ENCODE measurements at places on chromosomes 4 and X.

DNA sequence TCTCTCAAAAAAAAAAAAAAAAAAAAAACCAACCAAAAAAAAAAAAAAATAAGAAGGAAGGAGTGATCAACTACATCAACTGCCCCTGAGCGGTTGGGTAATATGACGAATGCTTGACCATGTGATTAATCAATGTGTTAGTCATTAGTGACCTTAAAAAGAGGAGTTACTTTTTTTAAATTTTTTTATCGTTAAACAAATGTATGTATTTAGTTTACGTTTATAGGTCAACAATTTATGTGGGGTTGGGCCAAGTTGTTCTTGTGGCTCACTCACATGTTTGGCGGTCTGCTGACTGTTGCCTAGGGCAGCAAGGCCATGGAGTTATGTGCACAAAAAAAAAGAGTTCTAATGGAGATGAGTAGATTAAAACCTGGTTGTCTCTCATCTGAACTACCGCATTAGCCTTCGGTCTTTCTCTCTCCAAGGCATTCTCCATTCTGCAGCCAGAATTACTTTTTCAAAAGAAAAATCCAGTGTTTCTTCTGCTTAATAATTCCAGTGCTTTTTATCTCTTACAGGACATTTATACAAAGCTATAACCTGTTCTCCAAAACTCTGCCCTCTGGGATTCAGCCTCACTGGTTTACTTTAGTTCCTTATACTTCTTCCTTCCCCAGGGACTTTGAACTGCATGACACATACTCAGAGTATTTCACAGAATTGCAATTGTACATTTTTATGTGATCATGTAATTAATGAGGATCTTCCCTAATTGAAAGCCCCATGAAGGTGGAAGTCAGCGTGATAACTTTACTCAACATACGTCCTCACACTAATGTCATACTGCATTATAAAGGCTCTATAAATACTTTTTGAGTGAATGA, 505.5 kb downstream of the ANKRD50 start:
- no peak for DNase-seq

GRCh38 chrX:101619364-101619763, 1.6 kb upstream of the ARMCX6 start:
- no peak for DNase-seq

GRCh38 chr4:127849505-127850234, 31.0 kb upstream of the PLK4 start:
- no peak for DNase-seq

GRCh38 chrX:11381464-11381863, 88.3 kb downstream of the AMELX start:
- DNase-seq, result no peak

- DNase-seq, result no peak
These were observed 114.2 kb downstream of the CDS1 start for GRCh38 chr4:84697159-84697558.

DNA sequence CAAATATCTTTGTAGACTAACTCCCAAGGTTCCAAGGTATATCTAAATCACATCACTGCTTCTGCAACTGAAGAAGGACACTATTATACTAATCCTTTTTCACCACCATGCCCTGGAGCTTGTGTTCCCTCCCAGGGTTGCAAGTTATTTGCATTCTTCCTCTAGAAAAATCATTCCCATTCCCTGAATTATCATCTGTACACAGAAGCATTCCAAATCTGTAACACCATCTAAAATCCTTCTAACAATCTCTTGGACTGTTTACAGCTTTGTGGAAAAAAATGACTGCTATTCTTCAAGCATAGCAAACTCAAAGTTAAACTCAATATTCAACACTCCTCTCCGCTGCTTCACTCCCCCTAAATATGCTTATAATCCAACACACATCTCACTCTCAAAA, 1570.8 kb upstream of the ADGRL3 start:
- no peak for DNase-seq

DNA sequence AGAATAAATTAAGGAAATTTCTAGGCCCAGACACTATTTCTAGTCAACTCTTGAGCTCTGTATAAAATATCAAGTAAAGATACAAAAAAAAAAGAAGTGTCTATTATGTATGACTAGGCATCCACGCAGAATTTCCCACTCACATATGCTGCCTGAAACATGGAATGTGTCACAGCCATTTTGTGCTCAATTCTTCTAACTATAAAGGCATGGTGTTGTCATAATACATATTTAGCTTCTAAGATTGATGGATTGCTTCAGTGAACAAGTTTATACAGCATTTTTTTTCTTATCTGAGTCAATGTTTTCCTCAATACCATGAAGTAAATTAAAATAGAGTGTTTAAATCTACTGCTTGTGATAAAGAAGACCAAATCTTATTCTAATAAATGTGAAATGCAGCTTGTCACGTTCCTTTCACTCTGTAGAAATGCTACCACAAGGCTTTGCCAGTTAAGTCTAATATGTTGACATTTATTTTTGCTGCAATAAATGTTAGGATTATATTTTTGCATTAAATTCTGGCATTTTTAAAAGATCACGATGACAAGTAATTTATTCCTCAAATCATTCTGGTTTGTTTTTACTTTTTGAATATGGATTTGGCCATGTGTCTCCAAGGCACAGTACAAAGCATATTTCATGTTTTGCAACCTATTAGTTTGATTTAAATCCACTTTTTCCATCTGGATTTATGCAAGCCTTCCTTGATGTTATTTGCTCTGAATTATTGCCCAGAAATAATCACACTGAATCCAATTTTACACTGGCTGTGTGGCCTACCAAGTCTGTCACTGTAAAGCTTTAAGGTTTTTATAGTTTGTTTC, 1829.0 kb upstream of the PCDH7 start:
- no peak for DNase-seq

- no peak for DNase-seq
These were observed 123.3 kb downstream of the SLC10A7 start for GRCh38 chr4:146398404-146398803.

DNA sequence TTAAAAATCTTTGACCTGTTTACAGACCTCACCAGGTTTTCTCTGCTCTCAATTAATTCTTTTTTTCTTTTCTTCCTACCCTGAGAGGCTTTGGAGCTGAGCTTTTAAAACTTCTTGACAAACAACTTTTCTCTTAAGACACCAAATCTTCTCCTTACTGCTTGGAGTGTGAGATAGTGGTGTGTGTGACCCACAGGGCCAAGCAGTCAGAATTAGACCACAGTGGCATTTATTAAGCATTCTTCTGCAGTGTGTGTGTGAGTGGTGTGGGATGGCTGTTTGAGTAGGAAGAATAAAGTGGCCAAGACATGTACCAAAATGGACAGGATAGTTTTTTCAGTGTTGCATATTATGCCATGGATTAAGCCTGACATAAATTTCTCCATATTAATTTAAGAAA, 665.1 kb downstream of the RAPGEF2 start:
- DNase-seq, result no peak

DNA sequence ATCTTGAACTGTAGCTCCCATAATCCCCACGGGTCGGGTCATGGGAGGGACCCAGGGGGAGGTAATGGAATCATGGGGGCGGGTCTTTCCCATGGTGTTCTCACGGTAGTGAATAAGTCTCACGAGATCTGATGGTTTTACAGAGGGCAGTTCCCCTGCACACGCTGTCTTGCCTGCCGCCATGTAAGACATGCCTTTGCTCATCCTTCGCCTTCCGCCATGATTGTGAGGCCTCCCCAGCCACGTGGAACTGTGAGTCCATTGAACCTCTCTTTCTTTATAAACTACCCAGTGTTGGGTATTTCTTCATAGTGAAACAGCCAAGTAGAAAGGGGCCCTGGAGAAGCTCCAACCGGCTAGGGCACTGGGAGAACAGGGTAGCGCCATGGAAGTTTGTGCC, 12.3 kb downstream of the CTAG1A start:
- no peak for DNase-seq

DNA sequence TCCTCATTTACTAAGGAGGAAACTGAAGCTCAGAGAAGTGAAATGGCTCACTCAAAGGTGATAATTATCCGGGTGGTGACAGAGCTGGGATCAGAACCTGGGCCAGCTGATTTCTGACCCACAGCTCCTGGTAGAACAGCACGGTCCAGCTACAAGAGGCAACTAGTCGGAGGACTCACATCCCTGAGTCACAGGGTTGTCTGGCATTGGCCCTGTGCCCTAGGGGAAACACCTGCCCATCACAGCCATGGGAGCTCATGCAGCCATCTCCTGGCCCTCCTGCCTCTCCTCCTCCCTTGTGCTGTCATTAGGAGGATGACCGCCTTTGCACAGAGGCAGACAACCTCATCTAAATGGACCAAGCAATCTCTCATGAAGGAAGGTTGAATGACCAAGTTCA, 115.2 kb upstream of the TSPAN5 start:
- DNase-seq, result no peak

GRCh38 chr4:1576304-1576960, 107.7 kb downstream of the FAM53A start:
- DNase-seq, result no peak

- DNase-seq, result no peak
These were observed 24.5 kb downstream of the KIAA0232 start for GRCh38 chr4:6806924-6807626.
